Uterus (tissue), 4 donors: ENCODE measurements at places on chromosomes 2 and 18. TPM values are rescaled to one million over a fixed set of nuclear protein-coding genes. Genes with fewer than 3 reads are reported as not detected.
A peak's percentile ranks its signal among the peaks of the same experiment; 100 is the strongest.

DNA sequence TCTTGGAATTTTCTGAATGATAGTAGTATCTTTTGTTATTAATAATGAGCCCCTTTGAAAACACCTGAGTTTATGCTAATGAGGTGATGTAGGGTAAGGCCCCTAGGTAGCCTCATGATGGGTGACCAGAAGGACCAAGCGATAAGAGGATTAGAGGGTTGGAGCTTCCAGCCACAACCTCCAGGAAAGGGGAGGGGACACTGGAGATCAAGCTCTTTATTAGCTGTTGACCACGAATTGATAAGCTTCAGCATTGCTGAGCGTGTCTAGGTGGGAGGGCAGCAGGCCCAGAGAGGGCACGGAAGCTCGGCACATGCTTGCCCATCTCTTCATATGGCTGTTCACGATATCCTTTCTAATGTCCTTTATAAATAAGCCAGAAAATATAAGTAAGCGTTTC is 39.0 kb downstream of the KIAA2012 start:
- DNase-seq: no peak

DNA sequence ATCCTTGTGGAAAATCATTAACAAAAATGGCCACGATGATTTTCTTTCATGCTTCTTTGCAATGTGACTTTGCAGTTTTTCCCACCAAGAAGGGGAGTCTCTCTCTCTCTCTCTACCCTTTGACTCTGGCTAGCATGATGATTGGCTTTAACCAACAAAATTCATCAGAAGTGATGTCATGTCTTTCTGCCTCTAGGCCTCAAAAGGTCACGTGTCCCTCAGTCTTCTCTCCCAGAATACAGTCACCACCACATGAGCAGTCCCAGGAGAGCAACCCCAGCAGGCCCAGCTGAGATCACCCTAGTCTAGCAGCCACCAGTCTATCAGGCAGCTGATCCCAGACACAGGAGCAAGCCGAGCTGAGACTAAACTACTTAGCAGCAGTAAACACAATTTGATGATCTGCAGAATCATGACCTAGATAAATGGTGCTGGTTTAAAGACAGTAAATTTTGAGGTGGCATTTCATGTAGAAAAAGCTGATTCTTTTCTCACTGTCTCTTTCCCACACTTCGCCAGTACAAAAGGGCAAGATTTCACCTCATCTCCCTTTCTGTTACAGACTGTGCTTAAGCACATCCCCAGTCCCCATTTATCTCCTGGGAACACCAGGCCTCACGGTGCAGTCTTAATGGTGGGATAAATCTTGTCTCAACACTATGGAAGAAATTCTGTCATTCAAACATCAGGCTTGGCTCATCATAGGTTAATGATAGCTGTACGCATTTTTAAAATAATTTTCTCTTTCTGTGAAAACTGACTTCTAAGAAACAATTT is 132.7 kb downstream of the SCG2 start:
- peak; percentile 67 for DNase-seq

ERMN gene
- 0.12 TPM for total RNA-seq

- no peak for DNase-seq
Measured at GRCh38 chr2:184346338-184346862, 251.9 kb upstream of the ZNF804A start.

RASGRP3 gene
- 2.6 TPM for total RNA-seq

FOXD4L1 gene
- not detected for total RNA-seq

DNA sequence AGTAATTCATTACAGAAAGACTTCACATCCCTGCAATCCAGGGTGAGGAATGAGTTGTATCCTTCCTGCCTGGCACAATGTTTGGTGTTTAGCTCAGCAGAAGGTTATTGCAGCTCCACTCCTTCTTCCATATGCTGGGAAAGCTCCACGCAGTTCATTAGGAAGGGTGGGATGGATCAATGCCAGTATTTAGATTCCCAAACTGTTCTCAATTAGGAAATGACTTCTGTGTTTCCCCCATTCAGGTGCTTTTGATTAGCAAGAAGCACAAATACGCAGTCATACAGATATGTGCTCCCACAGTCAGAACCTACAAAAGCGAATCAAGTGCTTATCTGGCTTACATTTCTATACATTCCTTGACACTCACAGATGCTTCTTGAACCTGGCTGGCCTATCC is 340.6 kb downstream of the NYAP2 start:
- DNase-seq: no peak

DNA sequence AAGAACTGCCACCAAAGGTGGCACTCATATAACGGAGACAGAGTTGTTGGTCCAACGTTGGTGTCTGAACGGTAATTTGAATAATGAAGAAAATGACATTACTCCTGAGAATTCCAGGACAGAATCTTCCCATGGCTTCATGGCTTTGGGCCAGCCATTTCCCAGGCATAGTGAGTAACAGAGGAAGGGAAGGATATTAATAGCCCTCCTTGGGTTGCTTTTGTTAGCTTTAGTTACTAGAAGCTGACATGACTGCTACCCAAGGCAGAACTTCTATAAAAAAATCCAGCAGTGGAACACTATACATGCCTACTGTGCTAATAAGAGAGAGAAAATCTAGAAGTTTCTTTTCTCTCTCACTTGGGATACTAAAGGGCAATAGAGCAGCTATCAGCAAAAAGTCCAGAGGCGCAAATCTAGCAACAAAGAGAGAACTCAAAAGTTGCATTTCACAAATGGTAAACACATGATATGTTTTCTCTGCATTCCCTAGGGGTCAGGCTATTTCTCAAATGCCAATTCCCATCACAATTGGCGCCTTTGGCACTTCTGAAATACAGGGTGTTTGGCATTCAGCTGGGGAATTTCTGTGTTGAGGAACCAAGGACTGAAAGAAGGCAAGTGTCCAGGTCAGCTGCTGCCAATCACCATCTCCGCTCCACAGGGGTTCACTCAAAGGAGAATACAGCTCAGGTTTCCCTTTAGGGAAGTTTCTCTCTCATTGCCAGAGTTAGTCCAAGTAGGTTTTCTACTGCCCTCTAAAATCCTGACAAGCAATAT is 160.8 kb upstream of the KYNU start:
- no peak for DNase-seq

GNLY gene
- 4.8 TPM for total RNA-seq

DNA sequence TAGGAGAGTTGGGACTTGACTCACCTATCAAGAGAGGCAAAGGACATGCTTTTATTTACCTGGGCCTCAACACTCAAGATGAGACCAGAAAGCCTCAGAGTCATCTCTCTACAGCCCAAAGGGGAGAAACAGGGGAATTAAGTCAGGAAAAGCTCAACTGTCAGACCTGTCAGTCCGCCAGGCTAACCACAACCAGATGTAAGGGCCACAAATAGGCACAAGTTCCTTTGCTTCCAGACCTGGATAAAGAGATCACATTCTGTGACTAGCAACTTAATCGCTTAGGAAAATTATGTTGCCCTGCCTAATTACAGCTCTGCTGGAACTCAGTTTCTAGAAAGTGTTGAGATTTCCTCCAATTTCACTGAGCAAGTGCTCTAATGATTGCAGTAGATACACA is 67.9 kb downstream of the ANKRD44 start:
- DNase-seq: no peak

ITPRIPL1 gene
- total RNA-seq: 7.3 TPM

- no peak for DNase-seq
Measured at GRCh38 chr2:233013027-233013461, at the start of gene NGEF. TSS of gene NGEF (minus strand) at chr2:233013256. CDS start at chr2:232974890, 38,366 bp downstream.
